Hematopoietic multipotent progenitor cell treated with erythropoietin and hydrocortisone succinate and interleukin-3 and kit ligand, for 8 days (in vitro differentiated cells): ENCODE measurements at places on chromosomes 2 and 18.

GRCh38 chr2:239609162-239609561, 208.3 kb upstream of the HDAC4 start:
- no peak for DNase-seq

DNA sequence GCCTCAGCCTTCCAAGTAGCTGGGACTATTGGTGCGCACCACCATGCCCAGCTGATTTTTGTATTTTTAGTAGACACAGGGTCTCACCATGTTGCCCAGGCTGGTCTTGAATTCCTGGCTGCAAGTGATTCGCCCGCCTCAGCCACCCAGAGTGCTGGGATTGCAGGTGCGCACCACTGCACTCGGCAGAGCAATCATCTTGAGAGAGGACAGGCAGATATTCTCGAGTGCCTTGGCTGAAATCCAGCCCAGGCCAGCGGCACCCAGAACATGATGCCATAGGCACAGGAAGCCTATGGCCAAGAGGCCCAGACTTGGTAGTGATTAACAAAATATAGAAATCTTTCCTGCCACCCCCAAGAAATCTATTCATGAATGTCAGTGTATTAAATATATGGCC, 58.0 kb upstream of the PEX13 start:
- no peak for DNase-seq

DNA sequence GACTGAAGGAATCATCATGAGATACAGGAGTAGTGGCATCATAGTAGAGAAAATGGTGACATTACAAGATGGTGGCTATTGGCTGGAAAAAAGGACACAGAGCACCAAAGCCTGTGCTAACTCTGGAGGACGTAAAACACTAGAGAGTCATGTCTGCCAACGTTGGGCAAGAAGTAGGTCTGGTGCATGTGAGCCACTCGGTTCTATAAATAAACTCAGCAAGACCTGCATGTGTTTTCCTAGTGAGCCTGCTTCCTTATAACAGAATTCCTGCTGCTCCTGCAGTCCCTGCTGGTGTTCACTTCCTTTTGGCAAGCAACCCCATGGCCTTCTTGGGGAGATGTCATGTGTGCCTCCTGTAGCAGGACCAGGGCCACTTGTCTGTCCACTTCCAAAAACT, 325.2 kb downstream of the OSR1 start:
- no peak for DNase-seq

DNA sequence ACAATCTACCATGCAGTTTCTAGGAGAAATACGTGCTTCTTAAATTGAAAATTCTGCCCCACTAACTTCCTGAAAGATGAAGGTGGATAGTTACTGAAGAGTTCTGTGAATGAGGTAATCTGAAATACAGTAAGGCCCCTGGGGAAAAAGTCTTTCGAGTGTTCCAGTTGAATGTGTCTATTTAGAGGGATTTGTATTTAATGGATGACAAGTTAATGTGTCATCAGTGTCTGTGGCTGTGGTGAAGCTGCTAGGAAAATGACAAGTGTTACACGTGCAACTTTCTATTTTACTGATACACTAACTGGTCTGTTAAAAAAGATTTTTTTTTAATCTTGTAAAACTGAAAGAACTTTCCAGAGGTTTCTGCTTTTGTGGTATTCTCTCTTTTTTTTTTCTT, 384.6 kb downstream of the STK39 start:
- no peak for DNase-seq

- no peak for DNase-seq
Observed at GRCh38 chr18:32200766-32201165, 10.9 kb downstream of the MEP1B start.

- DNase-seq = no peak
Observed at GRCh38 chr18:76564117-76564516, 69.1 kb upstream of the ZNF516 start.
